HFFc6 (cell line): ENCODE measurements at places on chromosomes 7 and 10. TPM values are rescaled to one million over a fixed set of nuclear protein-coding genes. Genes with fewer than 3 reads are reported as not detected.

POLL gene
- 18.8 to 19.6 TPM (median 19.4 TPM) in 3 replicates for total RNA-seq

DNA sequence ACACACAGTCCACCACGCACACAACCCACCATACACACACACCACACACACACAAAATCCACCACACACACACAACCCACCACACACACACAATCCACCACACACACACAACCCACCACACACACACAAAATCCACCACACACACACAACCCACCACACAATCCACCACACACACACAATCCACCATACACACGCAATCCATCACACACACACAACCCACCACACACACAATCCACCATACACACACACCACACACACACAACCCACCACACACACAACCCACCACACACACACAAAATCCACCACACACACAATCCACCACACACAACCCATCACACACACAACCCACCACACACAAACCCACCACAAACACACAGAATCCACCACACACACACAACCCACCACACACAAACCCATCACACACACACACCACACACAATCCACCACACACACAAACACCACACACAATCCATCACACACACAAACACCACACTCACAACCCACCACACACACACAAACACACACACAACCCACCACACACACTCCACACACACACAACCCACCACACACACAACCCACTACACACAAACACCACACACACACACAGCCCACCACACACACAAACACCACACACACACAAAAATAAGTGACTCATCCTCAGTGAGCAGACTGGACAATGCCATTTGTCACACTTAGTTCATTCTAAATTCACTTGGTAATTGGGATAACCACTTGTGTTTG, 8.8 kb upstream of the REPIN1 start:
- DNase-seq, result no peak

DNA sequence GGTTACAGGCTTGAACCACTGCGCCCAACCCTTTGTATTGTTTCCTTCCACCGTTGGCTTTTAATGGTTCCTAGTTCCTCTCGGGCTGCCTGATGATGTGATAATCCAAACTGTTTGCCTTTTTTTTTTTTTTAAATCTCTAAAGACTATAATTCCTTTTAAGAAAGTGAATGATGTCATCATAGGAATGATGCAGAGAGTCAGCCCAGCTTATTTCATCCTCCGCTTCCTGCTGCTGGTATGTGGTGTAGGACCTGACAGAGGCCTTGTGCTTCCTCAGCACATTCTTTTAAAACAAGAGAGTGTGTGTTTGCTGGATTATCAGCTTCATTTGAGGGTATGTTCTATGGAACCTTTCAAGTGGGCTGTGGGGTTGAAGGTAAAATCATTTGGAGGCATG, 241.4 kb downstream of the LRMDA start:
- DNase-seq, result no peak

NEUROD6 gene
- not detected in 3 replicates for total RNA-seq

HDAC9 gene
- 11.5 to 28.9 TPM (median 13.4 TPM) in 3 replicates for total RNA-seq

DNA sequence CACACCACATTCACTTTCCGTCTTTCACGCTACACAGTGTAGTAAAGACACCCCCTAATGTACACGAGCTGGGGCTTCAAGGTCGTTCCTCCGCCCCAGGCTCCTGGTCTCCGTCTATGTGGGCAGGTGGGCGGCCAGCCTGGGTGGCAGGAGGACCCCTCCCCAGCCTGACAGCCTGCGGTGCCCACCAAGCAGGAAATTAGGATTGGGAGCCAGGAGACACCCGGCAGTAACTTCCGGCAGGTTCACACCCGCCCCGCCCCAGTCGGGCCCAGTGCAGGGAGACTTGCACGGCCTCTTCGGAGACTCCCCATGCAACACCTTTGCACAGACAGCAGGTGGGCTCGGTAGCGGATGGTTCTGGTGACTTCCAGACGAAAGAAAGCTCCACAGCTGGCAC, 27.7 kb upstream of the ADGRA1 start:
- no peak for DNase-seq

GRCh38 chr7:134547397-134548054, 1.4 kb upstream of the AKR1B15 start:
- peak; percentile 48 for DNase-seq

DNA sequence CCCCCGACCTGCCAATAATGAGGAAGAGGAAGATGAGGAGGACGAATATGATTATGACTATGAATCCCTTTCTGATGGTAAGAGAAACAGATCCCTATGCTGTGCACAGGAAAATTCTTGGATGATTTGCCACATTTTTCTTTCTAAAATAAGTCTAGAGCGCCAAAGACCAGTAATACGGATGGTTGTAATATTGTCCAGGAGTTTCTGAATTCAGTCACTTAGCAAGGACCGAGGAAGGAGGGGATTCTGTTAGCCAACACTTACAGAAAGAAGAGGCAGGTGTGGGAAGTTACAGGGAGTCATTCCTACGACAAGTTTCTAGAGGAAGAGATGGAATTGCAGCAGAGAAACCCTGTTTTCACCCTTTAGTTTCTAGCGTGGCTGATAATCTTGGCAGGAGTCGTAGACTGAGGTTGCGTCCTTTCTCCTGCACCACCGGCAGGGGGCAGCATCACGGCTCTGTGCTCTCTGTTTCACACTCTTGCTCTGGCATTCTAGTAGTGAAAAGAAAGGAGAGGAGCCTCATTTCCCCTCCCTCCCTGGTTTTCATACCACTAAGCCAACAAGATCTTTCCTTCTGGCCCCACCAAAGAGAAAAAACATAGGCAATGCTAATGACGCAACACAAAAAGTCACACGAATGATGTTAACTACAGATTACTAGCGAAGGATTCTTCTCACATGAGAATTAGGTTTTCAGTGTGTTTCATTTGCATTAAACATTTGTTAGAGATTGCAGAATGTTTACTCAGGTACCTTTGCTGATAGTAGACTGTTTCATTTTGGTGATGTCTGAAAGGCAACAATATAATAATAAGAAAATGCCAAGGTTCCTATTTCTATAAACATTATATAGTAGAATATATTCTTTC, 82.7 kb downstream of the NOC3L start:
- peak; percentile 29 for DNase-seq
